ENCODE measurements at places on chromosomes 11 and 22.

DNA sequence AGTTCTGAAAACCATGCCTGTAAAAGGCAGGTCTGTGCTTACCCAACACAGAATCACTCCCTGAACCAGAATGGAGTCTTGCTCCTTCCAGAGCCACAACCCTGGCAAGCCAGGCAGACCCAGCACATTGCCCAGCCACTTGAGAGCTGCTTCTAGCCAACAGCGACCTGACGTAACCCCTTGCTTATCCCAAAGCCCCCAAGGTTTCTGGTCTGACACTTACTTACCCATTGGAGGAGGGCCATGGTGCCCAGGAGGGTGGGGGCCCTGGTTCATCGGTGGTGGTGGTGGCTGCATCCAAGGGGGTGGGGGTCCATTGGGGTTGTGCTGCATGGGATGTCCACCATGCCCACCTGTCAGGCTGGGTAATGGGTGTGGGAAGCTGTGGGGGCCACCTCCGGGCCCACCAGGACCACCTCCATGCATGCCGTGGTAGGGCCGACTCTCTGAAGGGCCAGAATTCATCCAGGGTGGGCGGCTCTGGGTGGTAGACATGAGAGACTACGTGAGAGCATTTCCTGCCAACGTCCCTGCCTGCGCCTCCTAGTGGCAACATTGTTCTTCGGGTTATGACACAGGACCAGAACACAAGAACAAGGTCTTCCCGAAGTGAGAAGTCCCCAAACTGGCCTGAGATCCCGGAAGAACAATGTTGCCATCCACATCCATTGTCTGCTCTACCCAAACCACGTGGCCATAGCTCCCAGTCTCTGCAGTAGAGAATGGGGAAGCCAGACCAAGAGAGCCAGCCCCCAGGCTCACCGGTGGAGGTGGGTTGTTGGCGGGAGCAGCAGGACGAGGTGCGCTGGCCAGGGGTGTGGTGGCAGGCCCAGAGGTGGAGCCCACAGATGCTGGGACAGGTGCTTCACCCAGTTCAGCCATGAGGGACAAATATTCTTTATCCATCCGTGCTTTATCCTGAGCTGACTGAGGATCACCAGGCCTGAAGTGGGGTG lies 7.8 kb upstream of the PYGM start:
- no peak for DNase-seq

DNA sequence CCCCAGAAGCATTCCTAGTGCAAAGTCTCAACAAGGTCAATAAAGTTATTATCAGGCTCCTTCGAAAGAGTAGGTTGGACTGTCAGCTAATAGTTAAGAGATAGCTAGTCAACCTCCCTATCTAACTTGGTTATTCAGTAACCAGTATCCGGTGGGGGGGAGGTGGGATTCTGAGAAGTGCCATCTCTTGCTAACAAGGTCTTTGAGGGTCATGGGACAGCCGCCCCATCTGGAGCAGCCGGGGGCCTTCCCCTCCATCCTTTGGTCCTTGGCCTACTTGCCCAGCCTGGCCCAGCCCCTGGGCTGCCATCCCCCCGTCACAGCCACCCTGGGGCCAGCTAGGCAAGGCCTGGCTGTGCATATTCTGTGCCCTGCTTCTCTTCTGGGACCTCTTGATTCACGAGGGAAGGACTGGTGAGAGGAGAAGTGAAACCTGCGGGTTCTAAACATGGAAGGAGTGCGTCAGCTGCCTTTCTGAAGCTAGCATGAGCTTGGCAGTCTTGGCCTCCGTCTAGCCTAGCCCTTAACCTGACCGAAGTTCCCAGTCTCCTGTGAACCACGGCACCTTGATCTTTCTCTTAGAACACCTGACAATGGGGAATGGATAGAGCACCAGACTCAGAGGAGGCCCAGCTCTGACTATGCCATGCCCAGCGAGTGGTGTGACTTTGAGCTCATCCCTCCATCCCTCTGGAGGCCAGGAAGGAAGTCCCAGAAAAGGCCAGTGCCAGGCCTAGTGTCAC lies 9.3 kb downstream of the SLC37A2 start:
- DNase-seq: no peak

- DNase-seq: no peak
Measured at GRCh38 chr11:32549611-32550187, 33.9 kb upstream of the EIF3M start.

DNA sequence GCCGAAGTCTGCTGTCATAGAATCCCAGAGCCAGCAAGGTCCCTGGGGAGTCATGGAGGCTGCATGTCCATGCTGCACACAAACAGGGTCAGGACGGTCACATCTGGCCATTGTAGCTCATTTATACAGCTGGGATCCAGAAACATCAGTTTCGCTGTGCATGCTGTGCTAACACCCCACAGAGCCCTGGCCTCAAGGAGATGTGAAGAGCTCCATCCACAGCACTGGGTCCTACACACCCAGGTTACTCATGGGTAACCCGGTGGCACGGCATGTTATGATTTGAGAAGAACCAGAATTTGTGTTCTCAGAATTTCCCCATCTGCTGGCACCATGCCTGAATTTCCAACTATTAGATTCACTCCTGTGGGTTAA lies 146.3 kb upstream of the ARHGAP20 start:
- peak; percentile 91 for DNase-seq

GRCh38 chr11:25733777-25734176 lies 598.2 kb upstream of the ANO3 start:
- DNase-seq: no peak

DNA sequence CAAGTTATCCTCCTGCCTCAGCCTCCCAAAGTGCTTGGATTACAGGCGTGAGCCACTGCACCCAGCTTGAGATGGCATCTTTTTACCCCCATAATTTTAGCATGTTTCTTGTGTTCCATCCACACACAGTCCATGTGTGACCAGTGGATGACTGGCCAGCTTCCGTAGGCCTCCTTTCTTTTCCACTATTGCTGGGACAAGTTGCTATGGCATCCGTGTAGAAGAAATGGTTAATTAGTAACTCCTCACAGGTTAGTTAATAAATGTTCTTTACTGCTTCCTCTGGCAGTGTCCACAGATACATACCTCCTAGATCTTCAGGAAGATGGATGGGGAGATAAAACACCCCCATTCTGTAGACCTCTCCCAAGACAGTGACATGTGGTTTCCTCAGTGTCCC lies 154.3 kb upstream of the RASSF10 start:
- no peak for DNase-seq
